ENCODE measurements at places on chromosomes 16 and 17. TPM values are rescaled to one million over a fixed set of nuclear protein-coding genes. Genes with fewer than 3 reads are reported as not detected.

Gene DCAKD
- polyA plus RNA-seq, result 27.6 TPM

DNA sequence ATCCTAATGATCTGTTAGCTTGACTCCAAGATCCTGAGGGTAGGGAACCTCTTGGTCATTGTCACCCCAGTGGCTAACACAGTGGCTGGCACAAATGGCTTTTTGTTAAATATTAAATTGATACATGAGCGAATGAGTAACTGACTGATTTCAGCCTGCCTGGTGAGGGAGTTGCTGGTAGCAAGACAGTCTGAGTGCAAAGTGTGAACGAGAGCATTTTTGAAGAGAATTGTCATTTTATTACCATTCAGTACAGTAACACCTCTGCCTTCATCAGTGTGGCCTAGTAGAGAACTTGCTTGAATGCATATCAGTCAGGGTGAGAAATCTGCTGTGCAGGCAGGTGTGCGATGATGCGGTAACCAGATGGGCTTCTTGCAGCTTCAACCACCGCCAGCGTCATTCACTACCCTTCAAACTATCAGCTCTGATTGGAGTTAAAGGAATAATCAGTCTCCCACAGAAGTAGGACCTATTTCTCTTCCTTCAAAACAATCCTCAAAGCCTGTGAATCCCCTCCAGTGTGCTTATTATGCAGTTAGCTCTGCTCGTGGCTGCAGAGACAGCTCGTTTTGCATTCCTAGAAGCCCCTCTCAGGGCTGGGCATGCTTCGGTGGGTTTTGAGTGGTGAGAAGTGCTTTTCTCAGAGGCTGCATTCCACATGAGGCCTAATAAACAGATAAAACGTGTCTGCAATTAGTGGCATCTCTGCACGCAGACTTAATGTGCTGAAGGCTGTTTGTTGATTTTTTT lies 29.0 kb downstream of the HEXIM2 start:
- DNase-seq, result no peak

- no peak for DNase-seq
Observed at GRCh38 chr17:81102869-81103268, 62.4 kb upstream of the PVALEF start.

Gene GSDMA
- 0.69 TPM for polyA plus RNA-seq

DNA sequence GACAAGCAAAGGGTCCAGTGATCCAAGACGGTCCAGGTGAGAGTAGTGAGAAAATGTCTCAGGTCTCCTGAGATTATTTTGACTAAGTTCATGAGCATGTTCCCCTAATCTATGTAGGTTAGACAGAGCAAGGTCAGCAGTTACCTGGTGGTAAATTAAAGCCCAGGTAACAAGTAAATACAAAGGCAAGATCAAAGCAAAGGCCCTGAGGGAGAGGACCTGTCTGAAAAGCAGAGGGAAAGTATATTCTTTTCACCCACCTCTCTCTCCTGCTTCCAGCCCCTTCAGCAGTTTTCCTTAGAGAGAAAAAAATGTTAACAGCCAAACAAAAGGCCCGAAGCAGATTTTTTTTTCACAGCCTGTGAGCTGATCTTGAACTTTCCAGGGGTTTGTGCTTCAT lies 302.7 kb downstream of the MAP2K6 start:
- DNase-seq, result no peak

GRCh38 chr17:63332286-63332685 lies 113.8 kb downstream of the CYB561 start:
- DNase-seq, result no peak

DNA sequence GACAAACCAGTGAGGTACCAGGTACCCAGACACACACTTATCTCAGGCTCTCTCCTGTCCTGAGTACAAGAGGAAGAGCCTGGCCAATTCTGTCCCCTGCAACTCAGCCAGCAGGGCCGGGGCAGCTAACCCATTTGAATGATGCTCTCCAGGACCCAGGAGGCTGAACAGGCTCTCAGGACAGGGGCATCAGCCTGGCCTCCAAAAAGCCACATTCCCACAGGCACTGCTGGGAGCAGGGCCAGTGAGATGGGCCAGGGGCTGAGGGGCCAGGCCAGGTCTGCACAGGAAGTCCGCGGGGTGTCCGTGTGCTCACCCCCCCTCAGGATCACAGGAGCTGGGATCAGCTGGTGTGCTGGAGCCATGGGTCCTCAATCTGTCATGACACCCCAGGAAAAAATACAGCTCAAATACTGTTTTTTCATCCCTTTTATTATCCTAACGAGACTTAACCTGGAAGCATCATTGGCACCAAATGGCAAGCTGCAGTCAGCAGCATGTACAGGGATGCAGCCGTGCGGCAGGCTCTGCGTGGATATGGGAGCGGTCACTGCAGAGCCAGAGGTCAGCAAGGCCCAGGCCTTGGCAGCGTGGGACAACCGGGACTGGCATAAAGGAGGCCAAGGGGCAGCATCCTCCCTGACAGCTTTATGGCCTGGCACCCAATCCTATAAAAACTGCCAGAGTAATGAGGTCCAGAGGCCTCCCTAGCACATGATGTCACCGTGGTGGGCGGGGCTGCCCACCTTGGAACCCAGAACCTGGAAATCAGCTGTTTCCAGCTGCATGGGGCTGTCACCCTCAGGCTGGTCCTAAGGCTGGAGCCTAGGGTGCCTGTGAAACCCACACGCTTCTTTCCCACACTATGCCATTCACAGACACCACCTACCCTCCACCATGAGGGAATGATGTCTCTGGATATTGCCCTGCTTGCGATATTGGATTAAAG lies 276.7 kb downstream of the C16orf95 start:
- no peak for DNase-seq

DNA sequence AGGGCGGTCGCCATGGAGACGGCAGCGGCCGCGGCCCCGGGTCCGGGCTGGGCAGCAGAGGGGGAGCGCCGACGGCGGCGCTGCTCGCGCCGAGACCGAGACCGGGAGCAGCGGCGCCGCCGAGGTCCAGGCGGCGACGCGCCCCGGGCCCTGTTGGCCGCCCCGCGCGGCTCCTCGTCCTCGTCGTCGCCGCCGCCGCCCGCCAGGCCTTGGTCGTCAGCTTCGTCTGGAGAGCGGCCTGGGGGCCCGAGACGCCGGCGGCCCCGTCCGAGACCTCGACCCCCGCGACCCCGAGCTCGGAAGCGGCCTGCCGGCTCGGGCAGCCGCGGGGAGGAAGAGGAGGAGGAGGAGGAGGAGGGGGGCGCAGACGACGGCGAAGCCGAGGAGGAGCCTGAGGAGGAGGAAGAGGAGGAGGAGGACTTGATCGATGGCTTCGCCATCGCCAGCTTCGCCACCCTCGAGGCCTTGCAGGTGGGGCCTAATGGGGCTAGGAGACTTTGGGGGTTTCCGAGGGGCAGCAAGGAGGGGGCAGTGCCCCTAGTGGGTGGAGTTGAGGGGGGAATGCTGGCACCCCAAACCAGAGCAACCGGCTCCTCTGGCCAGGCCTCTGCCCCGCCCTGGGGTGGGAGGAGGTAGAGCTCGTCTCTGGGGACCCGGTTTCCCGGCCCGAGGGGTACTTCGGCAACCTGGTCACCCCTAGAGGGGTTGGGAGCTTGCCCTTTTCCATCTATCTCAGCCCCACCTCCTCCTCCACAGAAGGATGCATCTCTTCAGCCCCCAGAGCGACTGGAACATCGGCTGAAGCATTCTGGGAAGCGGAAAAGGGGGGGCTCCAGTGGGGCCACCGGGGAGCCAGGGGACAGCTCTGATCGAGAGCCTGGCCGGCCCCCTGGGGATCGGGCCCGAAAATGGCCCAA lies 1.5 kb downstream of the FBRS start:
- DNase-seq, result peak; percentile 54

- DNase-seq, result no peak
Observed at GRCh38 chr16:2692251-2692947, 10.1 kb downstream of the KCTD5 start.

GRCh38 chr17:31788571-31788946 lies 70.5 kb downstream of the COPRS start:
- no peak for DNase-seq

Gene ZMYND15
- polyA plus RNA-seq, result not detected

GRCh38 chr16:89873109-89873971 lies at the start of gene TCF25:
Gene TCF25 (plus strand): TSS chr16:89873592. CDS start chr16:89873668, 76 bp downstream.
- peak; percentile 81 for DNase-seq

- no peak for DNase-seq
Observed at GRCh38 chr16:66750279-66751052, 943 bp downstream of the DYNC1LI2 start.

Gene CD19
- 0.40 TPM for polyA plus RNA-seq

- no peak for DNase-seq
Observed at GRCh38 chr17:2571523-2572303, 21.7 kb upstream of the PAFAH1B1 start.

DNA sequence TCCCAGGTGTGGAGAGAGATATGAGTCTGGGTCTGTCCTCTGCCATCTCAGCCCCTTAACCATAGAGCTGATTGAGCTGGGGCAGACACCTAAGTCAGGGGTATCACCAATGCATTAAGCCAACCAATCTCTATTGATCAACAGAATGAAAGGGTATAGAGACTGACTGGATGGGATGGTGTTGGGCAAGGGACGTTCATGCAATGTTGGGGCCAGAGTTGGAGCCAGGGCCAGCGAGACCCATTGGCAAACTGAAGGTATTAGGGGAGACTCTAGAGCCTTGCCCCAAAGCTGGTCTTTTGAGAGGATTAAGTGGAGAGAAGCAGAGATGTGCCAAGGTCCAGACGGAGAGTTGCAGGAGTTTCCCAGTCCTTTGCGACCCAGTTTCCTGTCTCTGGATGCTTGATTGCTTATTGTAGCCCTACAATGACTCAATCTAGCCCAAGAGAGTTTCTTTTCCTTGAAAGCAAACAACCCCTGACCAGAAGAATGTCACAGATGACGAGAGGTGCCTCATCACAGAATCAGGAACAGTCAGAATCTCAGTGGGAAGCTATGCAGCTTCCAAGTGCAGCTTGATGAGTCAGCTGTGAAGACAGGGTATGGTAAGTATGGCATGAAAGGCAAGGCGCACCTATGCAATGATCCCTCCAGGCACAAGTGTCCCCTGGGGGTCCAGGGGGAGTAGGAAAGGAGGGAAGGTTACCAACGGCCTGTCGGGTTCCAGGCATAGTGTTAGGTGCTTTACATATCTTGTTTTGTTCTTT lies 137.2 kb downstream of the UTP18 start:
- no peak for DNase-seq

Gene SMTNL2
- not detected for polyA plus RNA-seq

Gene MYLK3
- not detected for polyA plus RNA-seq

GRCh38 chr17:16818821-16819683 lies 129.0 kb downstream of the CCDC144A start:
- no peak for DNase-seq

GRCh38 chr16:2855536-2855935 lies 2.4 kb downstream of the PRSS22 start:
- no peak for DNase-seq

DNA sequence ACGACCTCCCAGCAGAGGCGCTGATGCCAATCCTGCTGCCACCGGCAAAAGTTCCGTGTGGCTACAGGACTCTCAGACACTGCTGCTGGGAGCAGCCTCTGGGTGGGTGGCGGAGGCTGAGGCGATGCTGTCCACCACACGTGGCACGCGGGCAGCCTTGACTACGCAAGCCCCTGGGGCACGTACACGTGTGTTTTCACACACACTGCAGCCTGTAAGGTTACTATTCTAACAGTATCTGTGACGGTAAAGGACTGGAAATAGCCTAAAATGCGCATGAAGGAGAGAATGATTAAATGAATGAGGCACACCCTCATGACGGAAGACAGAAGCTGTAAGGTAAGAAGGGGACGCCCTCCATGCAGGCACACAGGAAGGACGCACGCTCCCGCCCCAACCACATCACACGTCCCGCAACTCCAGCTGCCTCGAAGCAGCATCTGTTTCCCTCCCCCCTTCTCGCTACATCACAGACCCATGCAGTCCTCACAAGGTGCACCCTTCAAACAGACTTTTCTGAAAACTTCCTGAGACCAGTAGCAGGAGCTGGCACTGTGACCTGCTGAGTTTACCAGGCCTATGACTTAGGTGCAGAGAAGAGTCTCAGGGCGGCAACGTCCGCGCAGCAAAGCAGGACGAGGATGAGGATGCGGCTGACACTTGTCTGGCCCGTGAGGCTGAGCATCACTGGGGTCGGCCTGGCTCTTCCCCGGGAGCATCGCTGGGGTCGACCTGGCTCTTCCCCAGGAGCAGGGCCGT lies 28.7 kb upstream of the FASN start:
- peak; percentile 51 for DNase-seq

GRCh38 chr17:21817791-21818364 lies 125.6 kb downstream of the KCNJ18 start:
- DNase-seq, result no peak

Gene CCL4
- polyA plus RNA-seq, result 0.74 TPM

- no peak for DNase-seq
Observed at GRCh38 chr16:84839956-84840355, 20.2 kb downstream of the CRISPLD2 start.

Gene DHRS7C
- not detected for polyA plus RNA-seq

DNA sequence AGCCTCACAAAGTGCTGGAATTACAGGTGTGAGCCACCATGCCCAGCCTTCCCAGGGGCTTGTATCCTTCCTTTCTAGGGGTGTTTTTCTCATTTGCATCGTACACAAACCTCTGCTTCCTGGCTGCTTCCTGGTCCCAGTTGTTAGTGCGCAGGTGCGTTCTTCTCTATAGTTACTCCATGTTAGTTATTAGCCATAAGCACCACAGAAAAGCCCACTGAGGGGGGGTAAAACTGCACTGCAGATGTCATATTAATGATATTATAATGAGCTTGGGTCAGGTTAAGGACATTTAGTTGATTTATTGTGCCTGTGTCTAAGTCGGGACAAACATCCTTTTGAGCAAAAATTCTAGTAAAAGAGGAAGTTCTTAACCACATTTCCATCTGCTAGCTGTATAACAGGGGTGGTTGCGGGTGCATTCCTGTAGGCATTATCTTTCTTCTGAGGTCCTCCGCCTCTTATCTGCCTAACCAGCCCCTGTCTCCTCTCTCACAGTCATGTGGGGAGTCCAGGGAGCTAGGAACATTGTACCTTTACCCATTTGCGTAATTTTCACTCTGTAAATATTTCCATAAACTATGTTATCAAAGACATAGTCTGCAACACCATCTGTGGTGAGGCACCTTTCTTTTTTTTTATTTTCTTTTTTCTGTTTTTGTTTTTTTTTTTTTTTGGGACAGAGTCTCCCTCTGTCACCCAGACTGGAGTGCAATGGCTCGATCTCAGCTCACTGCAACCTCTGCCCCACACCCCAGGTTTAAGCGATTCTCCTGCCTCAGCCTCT lies 23.6 kb upstream of the ATF7IP2 start:
- DNase-seq, result peak; percentile 49

GRCh38 chr17:7357381-7357780 lies 2.4 kb downstream of the TMEM95 start:
- no peak for DNase-seq

GRCh38 chr16:27954191-27954590 lies 109.3 kb downstream of the GSG1L start:
- no peak for DNase-seq

DNA sequence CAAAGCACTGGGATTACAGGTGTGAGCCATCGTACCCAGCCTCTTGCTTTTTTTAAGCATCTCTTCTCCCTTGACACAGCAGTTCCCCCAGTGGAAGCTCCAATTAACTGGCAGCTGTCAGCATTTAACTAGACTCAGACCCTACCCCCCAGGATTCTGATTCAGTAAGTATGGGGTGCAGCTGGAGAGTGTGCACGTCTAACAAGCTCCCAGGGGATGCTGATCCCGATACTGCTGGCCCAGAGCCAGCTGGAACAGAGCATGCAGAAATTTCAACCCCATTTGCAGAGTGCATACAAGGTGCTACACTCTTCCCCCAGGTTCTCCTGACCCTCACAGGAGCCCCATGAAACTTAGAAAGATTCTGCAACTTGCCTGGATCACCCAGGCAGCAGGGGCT lies 27.7 kb upstream of the BCO1 start:
- no peak for DNase-seq

- DNase-seq, result no peak
Observed at GRCh38 chr17:48720266-48721008, 1.9 kb downstream of the PRAC1 start.

- no peak for DNase-seq
Observed at GRCh38 chr17:72515291-72516065, 394.7 kb downstream of the SOX9 start.
